ENCODE measurements at places on chromosomes 2 and 18.

DNA sequence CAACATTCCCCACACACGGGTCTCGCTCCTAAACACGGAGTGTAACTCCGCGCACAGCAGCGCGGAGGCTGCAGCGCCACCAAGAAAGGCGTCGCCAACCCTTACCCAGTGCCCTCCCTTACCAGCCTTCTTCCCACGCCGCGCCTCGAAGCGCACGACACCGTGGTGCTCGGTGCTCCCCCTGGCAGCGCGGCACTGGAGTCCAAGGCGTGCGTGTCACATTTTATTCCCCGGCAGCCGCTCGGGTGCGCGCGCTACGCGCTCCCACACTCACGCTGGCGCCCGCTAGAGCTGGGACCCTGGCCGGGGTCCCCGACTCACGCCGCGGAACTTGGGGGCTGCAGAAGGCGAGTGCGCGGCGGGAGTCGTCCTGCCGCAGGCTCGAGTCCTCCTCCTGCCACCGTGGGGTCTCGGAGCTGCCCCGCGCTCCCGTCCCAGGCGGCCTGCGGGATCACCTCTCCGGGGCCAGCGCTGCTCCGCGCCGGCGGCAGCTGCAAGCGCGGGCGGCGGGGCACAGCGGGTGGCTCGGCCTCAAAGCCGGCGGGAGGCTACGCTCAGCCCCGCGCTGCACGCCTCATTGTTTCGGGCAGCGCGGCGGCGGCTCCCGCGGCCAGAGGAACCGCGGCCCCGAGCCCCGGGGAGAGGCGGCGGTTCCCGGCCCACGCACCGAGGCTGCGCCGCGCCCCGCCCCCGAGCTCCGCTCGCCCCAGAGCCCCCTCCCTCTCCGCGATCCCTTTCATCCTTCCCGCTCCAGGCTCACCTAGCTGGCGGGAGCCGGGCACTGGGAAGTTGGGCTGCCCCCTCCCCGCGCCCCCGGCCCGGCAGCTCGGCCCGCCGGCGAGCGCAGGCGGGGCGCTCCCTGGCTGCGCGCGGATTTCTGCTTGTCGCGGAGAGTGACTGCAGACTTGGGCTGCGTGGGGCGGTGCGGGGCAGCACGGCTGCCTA is at the start of gene ST6GAL2:
Gene ST6GAL2 (minus strand): TSS at position 197 of the 945 bp plus-strand sequence. CDS start 42,190 bp downstream, outside the sequence.
- no peak for DNase-seq

- no peak for DNase-seq
These were observed 79.8 kb upstream of the SLC25A52 start for GRCh38 chr18:31840499-31840898.

DNA sequence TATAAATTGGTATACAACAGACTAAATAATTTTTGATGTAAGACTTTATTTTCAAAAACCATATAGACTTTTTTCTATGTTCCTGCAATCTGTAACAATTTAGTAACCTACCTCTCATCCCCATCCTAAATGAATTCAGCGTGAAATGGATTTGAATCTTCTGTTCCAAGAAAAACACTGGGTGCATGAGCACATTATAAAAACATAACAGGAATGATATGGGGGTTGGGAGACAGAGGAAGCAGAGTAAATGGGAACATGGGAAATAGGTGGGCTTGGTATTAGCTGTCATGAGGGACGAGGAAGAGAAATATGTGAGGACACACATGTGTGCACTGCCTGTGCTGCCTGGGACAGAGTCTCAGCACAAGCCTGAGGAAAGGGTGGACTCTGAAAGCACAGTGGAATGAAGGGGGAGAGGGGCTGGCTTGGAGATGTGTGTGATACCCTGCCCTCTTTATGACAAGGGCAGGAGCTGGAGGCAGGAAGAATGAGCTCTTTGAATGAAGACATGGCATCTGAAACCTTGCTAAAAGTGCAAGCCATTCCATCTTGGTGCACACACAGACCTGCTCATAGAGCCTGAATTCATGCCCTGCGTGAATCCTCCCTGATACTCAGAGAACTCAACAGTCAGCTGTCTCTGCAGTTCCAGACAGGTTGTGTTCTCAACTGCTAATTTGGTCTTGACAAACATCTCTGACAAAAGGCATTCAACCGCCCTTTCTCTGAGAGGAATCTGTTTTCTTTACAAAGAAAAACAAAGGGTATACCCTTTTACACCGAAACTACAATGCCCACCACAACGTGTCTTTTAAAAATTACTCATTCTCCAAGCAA is 66.6 kb downstream of the EPB41L3 start:
- no peak for DNase-seq

DNA sequence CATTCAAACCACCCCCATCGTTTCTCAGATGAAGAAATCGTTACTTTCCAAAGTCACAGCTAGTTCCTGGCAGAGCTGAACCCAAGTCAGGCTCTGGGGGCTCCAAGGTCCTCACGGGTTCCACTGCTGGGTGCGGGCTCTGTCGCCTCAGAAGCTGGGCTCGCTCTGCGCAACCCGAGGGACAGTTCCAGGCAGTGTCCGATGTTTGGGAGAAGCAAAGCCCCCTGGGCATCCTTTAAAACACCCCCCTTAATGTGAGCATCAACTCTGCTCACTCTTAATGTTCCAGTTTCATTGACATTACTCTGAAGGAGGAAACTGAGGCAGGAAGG is 796 bp downstream of the AOX1 start:
- no peak for DNase-seq

- DNase-seq: no peak
These were observed 1340.2 kb upstream of the ZEB2 start for GRCh38 chr2:145860083-145860482.

- no peak for DNase-seq
These were observed 158.1 kb upstream of the ZNF521 start for GRCh38 chr18:25510096-25510495.

- DNase-seq: no peak
These were observed 83.0 kb downstream of the NPAS2 start for GRCh38 chr2:100902817-100903405.

- no peak for DNase-seq
These were observed 182.4 kb upstream of the ERBB4 start for GRCh38 chr2:212721026-212721451.

- no peak for DNase-seq
These were observed 26.3 kb downstream of the FN1 start for GRCh38 chr2:215409331-215410127.

DNA sequence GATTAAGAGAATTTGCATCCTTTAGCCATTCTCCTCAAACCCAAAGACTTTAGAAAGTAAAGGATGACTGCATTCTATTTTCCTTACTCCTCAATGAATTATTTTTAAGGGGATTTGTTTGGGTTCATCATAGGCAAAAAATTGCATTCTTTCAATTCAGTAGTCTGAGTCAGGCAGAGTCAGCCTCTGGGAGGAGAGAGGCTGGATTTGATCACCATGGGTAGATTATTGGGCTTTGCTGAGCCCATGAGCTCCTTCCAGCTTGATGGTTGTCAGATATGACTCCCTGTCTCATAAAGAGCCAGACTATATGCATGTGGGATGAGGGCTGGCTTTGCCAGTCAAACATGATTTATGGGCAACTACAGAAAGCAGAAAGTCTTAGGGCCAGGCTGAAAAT is 101.2 kb downstream of the KCNS3 start:
- no peak for DNase-seq

- DNase-seq: no peak
These were observed 63.1 kb downstream of the FECH start for GRCh38 chr18:57523171-57523956.

GRCh38 chr2:133553838-133554408 is 14.3 kb downstream of the NCKAP5 start:
- DNase-seq: no peak

DNA sequence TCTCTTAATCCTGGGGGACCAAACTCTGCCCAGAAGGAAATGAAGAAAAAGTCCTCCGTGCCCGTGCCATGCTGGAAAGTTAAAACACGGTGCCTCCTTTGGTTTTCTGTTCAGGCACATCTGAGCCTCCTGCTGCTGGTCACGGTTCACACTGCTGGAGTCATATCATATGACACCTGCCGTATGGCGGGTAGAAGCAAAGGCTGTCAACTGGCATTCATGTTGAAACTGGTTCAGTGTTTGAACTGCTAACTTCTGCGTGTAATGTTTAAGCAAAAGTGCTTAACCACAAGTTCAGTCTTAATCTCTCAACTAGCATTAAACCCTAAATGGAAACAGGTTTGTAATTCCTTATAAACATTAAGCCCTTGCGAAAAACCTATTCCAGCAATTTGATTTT is 3.1 kb downstream of the STK39 start:
- no peak for DNase-seq

GRCh38 chr2:43513216-43513615 is 82.6 kb downstream of the THADA start:
- DNase-seq: no peak

DNA sequence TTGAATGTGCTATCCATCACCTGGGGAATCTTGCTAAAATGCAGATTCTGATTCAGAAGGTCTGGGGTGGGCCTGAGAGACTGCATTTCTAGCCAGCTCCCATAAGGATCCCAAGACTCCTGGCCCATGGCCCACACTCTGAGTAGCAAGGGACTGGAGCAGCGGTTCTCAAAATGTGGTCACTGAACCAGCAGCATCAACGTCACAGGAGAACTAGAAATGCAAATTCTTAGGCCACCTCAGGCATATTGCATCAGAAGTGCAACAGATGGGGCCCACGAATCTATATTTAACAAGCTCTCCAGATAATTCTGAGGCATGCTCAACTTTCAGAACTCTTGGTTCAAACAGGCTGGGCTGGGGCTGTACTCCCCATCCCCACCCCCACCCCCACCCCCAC is 74.6 kb downstream of the DHRS9 start:
- DNase-seq: no peak

DNA sequence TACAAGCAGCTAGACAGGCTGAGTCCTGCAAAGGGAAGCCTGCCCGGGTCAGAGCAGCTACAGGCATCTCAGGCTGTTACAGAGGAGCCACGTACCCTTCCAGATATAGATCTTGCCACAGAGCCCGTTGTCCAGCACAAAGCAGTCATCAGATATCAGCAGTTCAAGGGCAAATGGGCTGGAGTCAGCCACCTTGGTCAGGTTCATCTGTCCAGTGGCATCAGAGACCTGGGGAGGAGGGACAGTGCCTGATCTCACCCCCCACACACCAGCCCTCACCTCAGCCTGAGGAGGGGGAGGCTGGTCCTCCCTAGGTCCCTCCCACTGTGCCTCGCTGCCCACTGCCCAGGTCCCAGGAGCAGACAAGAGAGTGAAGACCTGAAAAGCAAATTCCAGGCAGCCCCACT is 12.2 kb downstream of the CAPG start:
- no peak for DNase-seq

- DNase-seq: no peak
These were observed 49.8 kb downstream of the PLB1 start for GRCh38 chr2:28545590-28546200.

- no peak for DNase-seq
These were observed 764 bp downstream of the MBD2 start for GRCh38 chr18:54223568-54224241.

- DNase-seq: no peak
These were observed 193.1 kb upstream of the UBE2E3 start for GRCh38 chr2:180787330-180787729.

DNA sequence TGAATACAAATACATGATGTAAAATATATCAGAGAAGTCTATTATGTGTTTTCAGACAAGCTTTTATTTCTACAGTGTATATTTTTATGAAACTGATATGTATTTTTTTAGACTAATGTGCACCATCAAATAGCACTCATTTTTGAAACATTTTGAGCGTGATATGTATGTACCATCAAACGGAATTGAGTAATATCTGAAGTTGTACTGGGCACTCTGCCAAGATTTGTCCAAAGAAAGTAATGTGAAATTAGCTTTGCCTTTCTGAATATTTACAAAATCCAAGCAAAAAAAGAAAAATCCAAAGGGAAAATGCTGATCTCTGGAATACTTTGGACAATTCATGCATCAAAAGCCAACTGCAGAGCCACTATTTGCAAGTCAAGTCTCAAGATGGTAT is 972.0 kb downstream of the DPP10 start:
- DNase-seq: no peak

DNA sequence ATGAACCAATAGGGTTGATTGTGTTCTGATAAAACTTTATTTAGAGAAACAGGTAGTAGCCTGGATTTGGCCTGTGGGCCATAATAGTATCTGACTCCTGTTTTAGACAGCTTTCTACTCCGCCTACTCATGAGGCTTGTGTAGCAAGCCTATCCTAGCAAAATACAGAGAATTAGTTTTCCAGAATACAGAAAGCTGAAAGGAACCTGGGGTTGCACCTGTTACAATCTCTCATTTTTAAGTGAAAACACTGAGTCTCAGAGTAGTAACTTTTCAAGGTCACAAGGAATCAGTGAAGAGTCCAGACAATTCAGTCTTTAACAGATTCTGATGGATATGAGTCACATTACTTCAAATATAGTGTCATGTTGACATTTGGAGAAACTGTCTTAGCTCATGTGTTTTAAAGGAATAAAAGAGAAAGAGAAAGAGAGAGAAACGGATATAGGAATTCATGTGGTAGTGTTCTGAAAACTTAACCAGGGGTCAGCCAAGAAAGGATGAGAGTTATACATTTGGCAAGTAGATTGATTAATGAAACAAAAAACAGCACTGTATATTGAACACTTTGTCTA is 17.0 kb downstream of the ARHGAP28 start:
- no peak for DNase-seq

- no peak for DNase-seq
These were observed 24.9 kb downstream of the CCBE1 start for GRCh38 chr18:59672235-59672711.

DNA sequence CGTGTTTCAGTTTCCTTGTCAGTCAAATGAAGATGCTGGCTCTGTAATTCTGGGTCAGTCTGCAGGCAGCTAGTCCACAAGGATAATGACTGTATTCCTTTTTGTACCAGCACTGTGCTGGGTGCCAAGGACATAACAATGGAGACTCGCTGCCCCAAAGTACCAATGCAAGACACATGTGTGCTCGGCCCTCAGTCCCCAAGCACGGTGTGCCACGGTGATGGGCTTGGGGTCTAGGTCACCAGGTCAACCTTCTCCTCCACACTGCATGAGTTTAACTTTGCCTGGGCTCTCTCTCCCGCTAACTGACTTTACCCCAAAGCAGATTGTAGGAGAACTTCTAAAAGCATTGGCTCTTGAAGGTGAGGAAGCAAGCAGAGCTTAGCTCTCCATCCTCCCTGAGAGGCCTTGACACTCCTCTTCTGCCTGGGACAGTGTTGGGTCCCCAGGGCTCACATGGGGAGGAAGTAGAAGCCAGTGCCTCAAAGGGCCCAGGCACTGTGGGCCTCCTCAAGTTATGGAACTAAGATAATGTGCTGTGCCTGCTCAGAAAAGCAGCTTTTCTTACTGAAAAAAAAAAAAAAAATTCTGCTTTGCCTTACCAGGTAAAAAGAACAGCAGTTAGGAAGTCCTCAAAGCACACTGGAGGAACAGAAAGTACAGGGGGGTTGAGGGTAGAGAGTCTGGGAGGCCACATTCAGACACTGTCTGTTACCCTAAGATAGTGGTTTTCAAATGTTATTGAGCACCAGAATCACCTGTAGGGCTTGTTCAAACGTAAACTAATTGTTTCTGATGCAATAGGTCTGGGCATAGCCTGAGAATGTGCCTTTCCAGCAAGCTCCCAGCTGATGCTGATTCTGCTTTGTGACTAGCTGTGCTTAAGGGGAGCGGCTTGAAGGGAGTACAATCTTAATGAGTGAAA is 276.4 kb upstream of the CXCR4 start:
- DNase-seq: no peak

Data from HuH-7 (cell line).